ENCODE measurements at places on chromosomes 16 and 17. TPM values are rescaled to one million over a fixed set of nuclear protein-coding genes. Genes with fewer than 3 reads are reported as not detected.

GRCh38 chr16:55754056-55754455 lies 78.8 kb downstream of the CES1 start:
- DNase-seq, result no peak

DNA sequence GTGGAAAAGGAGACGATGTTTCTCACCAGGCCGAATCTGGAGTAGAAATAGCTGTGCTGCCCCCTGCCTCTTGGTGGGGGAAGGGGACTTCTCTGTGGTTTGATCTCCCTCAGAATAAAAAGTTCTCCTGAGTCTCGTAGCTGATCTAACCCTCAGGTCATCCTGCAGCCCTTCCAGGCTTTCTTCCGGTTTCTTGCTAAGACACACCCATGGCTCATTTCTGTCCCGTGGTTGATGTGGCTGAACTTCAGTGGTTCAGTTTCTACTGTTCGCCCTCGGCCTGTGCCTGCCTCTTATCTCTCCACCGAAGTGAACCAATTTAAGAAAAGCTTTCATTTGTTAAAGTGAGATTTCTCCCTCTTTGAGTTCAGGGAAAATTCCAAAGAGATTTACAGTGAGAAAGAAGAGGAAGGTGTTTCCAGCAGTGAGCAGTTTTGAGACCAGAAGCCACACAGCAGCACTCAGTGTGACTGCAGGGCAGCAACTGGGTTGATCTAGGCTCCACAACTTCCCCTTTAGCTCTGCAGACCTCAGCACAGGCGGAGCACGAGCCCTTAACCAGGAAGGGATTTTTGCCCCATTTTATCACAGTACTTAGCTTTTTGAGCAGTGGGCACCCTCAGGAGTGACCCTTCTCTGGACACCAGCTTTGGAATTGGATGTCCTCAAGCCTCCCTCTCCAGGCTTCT lies 34.9 kb upstream of the CACNG5 start:
- peak; percentile 27 for DNase-seq

DNA sequence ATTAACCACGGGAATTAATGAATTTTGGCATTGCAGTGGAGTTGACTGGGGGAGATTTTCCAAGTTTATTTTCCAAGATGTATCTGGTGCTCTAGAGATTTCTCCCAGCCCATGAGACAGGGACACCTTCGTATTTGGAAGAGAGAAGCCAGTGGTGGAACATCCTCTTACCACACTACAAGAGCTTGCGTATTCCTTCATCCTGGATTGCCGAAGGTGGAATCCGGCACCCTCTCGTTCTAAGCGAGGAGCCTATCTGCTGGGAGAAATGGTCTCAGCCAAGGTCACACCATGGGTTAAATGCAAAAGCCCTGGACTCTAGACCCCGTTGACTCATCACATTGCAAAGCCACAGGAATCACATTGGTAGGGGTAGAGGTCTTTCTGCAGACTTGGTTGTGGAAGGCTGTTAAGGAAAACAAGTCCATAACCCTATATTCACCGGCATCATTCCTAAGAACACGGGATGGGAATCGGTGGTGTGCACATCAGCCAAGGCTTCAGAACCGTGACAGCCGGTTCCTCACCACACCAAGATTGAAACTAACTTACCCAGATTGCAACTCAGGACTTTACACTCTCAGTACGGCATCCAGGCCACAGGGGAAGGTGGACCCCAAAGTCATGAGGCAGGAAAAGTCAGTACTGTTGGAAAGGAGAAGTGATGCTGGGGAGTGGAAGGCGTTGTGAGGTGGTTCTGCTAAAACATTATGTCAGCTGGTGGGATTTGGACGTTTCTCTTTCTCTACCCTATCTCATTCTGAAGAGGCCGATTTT lies 259.8 kb downstream of the CPPED1 start:
- no peak for DNase-seq

DNA sequence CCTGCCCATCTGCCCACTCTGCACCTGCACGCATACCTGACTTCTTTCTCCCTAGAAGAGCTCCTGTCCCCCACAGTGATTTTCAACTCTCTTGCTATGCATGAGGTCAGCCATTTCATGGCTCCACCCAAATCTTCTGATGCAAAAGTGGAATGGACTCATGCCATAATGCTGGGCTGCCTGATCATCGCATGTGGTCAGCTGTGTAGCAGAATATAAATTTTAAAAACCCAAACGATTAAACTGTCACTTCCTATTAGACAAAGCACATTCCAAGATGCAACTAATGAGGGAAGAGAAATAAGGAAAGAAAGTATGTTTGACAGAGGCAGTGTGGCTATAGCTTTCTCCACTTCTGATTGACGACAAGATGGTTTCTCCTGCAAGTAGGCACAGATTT lies 26.1 kb downstream of the GRIN2A start:
- no peak for DNase-seq

- no peak for DNase-seq
These were observed 22.9 kb downstream of the RDM1 start for GRCh38 chr17:35907691-35908090.

KRTAP4-1 gene
- not detected for total RNA-seq

ZNF267 gene
- total RNA-seq, result 8.4 TPM
